AML-193 (cell line): ENCODE measurements at places on chromosomes 11 and 22.

GRCh38 chr22:17578136-17578754 lies 14.9 kb downstream of the SLC25A18 start:
- no peak for DNase-seq

DNA sequence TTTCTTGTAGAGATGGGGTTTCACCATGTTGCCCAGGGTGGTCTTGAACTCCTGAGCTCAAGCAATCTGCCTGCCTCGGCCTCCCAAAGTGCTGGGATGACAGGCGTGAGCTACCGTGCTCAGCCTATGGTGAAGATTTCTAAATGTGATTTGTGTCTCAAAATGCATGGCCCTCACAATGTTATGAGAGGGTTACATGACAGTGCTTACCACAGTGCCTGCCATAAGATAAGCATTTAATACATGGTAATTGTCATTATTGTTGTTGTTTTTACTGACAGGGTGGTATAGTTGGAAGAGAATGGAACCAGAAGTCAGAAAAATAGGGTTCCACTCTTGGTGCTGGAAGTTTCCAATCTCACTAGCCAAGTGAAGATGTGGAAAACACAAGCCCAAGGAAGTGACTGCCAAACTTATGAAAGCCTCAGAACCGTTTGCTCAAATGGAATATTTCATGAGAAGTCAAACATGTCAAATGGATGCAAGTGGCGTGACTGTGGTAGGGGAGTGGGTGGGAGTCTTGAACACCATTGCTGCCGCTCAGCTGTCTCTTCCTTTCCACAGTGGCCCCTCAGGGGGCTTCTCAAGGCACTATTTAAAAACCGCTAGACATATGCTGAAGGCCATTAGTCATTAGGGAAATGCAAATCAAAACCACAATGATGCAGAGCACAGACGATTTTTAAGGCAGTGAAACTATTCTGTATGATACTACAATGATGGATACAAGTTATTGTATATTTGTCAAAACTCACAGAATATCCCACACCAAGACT lies 29.1 kb upstream of the LMO2 start:
- no peak for DNase-seq

- DNase-seq: no peak
These were observed 12.8 kb downstream of the NFAM1 start for GRCh38 chr22:42419243-42419881.

DNA sequence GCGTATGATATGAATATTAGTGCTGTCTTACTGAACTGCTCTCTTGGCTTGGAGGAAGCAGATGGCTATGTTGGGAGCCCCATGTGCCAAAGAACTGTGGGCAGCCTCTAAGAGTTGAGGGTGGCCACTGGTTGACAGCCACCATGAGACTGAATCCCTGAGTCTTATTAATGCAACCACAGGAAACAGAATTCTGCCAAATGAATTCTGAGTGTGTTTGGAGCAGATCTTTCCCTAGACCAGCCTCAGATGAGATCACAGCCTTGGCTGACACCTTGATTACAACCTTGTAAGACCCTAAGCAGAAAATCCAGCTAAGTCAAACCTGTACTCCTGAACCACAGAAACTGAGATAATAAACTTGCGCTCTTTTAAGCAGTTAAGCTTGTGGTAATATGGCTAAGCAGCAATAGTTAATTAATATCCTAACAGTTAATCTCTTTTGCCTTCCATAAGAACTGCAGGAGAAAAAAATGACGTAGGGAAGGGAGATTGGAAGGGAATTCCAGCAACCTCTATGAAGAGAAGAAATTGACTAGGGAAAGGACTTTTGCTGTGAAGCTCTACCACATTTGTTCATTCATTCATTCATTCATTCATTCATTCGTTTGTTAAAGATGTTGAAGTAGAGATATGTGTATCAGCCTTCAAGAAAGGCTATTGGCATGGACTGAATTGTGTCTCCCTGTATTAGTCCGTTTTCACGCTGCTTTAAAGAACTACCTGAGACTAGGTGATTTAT lies 26.8 kb downstream of the ADM start:
- DNase-seq: no peak

DNA sequence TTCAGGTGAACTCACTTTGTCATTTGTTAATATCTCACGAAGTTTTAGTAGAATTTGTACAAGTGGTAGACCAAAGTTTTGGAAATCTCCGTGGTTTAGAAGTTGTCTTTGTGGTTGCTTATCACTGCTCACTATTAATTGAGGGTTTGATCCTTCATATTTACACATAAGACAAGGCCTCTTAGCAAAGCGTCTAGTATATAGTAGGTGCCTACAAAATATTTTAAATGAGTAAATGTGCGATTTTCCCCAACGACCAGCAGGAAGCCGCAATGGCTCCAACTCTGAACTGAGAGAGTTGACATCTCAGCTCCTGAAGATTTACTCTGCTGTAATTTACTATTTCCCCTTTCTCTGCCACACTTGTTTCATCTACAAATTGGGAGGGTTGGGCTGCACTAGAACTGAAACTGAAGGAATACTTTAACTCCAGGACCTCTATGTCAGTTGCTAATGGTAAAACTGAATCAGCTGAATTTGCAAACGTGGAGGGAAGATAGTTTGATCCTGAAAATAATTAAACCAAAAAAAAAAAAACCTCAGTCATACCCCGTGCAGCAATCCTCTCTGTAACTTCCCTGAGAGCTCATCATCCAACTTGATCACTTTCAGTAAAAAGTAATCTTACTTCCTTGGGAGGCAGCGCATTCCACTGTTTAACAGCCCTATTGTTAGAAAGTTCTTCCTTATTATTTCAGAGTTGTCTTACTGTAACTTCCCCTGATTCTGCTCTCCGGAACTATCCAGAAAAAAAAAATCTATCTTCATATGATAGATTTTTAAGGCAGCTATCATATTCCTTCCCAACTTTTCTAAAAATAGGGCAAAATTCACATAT lies 1.3 kb upstream of the SBF2 start:
- DNase-seq: peak; percentile 39

DNA sequence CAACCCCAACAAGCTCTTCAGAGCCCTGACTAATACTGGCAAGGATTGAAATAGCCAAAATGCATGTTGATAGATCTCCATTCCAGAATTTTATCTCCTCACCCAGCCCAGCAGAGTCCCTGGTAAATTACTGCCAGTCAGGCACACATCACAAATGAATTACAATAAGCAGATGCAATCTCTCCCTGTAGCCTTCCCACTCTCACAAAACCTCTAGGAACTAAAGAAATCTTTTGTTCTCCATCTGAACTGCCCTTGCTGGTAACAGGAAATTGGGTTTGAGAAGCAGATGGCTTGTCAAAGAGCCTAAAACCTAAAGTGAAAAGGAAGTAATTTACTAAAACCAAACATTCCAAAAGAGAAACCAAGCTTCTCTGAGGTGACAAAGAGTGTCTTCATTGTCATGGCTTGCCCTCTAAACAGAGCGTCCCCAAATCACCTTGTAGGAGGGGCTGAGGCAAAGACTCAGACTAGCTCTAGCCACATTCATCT lies 59.5 kb downstream of the FAM168A start:
- DNase-seq: peak; percentile 38

- no peak for DNase-seq
These were observed 906.1 kb upstream of the RAG2 start for GRCh38 chr11:37504060-37504611.

DNA sequence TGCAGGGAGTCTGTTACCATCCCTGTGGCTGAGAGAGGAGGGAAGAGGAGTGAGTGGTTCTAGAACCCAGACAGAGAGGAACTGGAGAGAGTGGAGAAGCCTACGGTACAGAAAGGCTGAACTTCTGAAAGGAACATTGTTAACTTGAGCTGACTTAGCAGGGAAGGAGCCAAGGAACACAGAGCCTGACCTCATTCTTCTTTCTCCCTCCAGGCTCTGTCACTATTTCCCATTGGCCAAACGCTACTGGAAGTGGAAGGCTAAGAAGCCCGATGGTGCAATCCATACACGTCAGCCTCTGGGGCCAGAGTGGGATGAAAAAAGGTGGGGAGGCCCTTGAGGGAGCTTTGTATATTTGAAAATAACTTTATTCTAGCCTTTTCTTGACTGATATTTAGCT lies 16.5 kb upstream of the WT1 start:
- no peak for DNase-seq

DNA sequence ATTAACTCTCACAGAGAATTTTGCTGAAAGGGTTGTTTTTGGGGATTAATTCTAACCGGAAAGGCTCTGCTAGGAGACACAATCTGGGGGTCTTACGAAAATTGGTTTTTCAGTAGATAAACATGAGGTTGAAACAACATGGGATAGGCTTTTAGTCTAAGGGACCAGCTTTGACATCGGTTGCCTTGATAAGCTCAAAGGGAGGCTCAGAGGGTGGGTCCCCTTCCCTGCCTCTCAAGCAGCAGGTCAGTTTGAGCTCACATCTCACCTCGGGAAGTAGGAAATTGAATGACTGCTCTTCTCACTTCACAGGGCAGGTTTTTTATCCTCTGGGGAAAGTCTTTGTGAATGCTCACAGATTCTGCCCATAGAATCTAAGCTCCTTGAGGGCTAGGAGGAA lies 70.2 kb upstream of the KIRREL3 start:
- no peak for DNase-seq

GRCh38 chr11:47565340-47566148 lies at the start of gene PTPMT1:
Gene PTPMT1, plus strand, starts transcription at chr11:47565599. Its CDS starts 24 bp downstream, at chr11:47565623.
- peak; percentile 60 for DNase-seq

DNA sequence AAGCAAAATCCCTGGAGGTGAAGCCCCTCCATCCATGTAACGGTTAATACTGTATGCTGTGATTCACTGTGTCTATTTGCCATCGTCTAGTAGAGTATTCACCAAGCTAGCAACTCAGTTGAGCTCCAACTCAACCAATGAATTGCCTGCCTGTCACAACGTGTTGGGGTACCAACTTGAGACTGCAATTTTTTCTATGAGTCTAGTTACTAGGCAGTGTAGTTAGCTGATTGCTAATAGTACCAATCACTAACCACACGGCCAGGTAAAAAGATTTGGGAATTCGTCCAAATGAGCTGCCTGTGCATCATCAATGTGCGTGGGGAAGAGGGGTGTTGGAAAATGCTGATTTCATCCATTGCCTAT lies 1.0 kb upstream of the BTG4 start:
- no peak for DNase-seq

- DNase-seq: peak; percentile 75
These were observed 2.0 kb upstream of the TCIRG1 start for GRCh38 chr11:68036717-68037239.

DNA sequence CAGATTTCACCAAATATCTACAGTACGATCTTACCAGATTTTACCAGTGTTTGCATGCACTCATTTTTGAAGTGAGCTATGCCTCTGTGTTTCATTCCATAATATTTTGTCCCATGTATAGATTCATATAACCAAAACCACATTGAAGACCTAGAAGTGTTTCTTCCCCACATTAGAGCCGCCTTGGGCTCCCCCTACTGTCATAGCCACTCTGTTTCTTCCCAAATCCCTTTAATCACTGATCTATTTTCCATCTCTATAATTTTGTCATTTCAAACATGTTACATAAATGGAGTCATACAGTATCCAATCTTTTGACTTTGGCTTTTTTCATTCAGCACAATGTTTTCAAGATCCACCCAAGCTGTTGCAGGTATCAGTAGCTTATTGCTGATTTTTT lies 12.7 kb downstream of the MRGPRX3 start:
- DNase-seq: no peak

GRCh38 chr11:35982061-35982460 lies 38.2 kb downstream of the LDLRAD3 start:
- no peak for DNase-seq

DNA sequence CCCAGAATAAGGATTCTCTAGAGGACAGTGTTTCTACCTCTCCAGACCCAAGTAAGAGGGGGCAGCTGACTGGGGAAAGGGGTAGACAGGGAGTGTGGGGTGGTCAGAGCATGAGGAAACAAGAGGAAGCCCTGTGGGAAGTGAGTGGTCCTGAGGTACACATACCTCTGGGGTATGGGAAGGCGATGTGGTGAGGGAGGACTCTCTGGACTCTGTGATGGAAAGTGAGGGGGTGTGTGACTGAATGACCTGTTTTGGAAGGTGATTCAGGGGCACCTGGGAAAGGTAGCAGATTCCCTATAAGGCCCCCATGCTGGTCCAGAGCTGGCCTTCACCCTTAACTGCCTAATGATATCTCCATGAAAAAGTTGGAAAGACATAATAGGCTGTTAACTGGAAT lies 80.1 kb downstream of the DEPDC5 start:
- DNase-seq: no peak

DNA sequence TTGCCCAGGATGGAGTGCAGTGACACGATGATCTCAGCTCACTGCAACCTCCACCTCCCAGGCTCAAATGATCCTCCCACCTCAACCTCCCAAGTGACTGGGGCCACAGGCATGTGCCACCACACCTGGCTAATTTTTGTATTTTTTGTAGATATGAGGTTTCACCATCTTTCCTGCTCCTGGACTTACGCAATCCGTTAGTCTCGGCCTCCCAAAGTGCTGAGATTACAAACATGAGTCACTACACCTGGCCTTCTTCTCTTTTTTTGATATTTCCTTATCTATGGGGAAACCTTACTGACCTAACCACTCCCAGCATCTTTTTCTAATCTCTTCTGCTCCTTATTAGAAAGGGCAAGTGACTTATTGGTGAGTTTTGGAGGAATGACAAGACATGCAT lies 121.7 kb upstream of the CHORDC1 start:
- DNase-seq: no peak

- DNase-seq: no peak
These were observed 33.1 kb downstream of the GNAZ start for GRCh38 chr22:23103199-23103954.

- DNase-seq: no peak
These were observed 46.3 kb downstream of the ACAT1 start for GRCh38 chr11:108167624-108168023.

DNA sequence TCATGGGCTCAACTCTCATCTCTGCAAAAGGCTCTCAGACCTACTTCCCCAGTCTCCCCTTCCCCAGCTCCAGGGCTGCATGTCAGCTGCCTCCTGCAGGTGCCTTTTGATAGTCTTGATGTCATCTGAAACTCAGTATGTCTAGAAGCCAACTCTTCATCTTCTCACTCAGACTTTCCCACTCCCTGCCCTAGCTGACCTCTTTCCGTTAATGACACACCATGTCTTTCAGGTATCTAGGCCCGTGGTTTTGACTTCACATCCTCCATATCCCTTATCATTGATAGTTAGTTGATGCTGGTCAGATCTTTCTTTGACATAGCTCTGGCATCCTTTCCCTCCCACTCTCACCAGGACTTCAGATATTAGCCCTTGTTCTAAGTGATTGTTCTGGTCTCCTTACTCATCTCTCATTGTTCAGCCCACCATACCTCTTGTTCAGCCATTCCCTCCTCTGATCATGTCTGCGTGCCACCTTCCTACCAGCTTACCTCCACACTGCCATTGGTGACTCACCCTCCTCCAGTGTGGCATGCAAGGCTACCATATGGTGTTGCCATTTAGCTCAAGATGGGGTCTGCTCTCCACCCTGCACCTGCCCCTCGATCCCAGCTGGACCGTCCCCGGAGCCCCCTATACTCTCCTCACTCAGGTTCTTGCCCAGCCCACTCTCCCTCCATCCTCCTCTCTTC lies 18.4 kb downstream of the TTC12 start:
- DNase-seq: no peak
